T-cell (primary cell): ENCODE measurements at places on chromosomes 1 and 21. TPM values are rescaled to one million over a fixed set of nuclear protein-coding genes. Genes with fewer than 3 reads are reported as not detected.

The PYGO2 gene
- total RNA-seq, result 36.0 TPM

The SNX7 gene
- not detected for total RNA-seq

The RGS4 gene
- not detected for total RNA-seq

The ODR4 gene
- 17.7 TPM for total RNA-seq

The XCL2 gene
- 6.3 TPM for total RNA-seq

The TTC34 gene
- total RNA-seq, result 5.2 TPM

The DNALI1 gene
- total RNA-seq, result not detected

The SLAMF9 gene
- total RNA-seq, result not detected

The SLC30A7 gene
- 44.1 TPM for total RNA-seq

The CLIC4 gene
- 7.0 TPM for total RNA-seq

The STUM gene
- total RNA-seq, result not detected

The DBT gene
- 13.3 TPM for total RNA-seq
